Stimulated activated CD4-positive, alpha-beta T cell treated with anti-CD3 and anti-CD28 coated beads, Interleukin-15, amount 100 ng/mL, for 1 hour (primary cell): ENCODE measurements at places on chromosomes 16 and 17.

DNA sequence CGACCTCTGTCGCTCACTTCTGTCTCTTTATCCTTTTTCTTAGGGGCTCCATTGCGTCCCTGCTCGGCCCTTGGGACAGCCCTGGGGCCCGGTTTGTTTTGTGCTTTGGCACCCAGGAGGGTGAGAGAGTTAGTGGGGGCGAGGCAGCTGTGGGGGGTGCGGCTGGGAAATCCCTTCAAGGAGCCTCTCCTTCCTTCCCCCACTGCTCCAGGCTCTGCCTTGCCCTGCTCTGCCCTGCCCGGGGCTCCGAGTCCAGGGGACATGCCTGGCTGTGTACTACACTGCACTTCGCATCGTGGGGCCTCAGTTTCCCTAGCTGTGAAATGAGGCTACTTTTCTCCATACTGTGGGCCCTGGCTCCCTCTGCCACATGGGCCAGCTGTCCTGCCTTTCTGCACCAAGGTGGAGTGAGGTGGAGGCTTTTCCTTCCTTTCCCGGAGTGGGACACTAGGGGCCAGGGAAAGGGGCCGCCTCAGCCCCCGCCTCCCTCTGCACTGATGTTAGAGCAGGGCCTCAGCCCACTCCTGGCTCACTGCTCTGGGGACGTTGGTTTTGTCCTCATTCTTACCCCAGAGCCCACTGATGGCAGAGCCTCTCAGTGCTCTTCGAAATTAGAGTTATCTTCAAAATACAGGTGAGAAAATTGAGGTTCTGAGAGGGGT is 980 bp downstream of the LLGL1 start:
- DNase-seq: no peak

DNA sequence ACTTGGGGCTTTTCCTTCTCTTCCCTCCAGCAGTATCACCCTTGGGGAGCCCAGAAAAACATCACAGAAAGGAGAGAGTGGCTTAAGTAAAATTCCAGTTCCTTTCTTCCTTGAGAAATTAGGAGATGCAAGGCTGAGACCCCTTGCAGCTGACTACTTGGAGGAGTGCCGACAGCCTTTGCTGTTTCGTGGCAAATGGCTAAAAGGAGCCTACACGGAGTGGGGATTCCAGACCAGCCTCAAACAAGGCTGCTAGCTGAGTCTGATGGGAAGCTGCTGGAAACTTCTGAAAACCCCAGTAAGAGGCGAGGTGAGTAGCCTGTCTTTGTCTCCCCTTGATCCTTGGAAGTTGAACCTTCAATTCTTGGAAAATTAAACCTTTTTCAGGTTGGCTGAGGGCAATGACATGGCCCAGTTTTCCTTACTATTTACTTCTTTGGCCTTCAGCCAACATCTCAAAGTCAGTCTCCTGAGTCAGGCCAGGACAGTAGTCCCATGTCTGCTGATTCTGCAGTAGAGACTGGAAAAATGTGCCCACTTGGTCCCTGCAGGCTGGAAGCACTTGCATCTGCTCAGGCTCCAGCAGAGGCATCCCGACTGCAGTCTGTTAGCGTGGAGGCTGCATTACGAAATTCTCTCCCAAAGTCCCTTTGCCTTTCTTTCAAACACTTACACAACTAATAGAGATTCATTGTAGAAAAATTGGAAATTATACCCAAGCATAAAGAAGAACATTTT is 23.4 kb downstream of the SMIM36 start:
- no peak for DNase-seq

GRCh38 chr17:9768381-9768934 is 22.9 kb downstream of the DHRS7C start:
- no peak for DNase-seq

- no peak for DNase-seq
Measured at GRCh38 chr16:4500272-4500671, 24.1 kb downstream of the HMOX2 start.

GRCh38 chr16:60651346-60651745 is 1384.9 kb downstream of the CDH8 start:
- DNase-seq: no peak

GRCh38 chr17:19756546-19756945 is 8.4 kb upstream of the ALDH3A1 start:
- DNase-seq: no peak

DNA sequence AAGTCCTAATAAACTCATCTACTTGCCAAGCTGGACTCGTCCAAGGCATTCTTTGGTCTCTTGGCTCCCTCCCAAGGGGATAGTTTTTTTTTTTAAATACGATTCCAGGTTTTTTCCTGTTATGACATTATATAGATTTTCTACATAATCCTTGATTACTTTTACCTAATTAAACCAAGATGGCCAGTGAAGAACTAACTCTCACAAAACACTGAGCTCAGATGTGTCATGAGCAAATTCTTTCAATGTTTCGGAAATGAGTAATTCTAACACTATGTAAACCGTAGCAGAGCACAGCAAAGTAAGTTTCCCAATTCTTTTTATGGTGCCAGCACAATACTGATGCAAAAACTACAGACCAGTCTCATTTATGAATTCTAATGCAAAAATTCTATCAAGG is 1.8 kb downstream of the ZNF23 start:
- DNase-seq: no peak

- DNase-seq: no peak
Measured at GRCh38 chr17:53806473-53806872, 16.3 kb upstream of the KIF2B start.

GRCh38 chr16:57643147-57643874 is 14.9 kb downstream of the ADGRG1 start:
- no peak for DNase-seq

DNA sequence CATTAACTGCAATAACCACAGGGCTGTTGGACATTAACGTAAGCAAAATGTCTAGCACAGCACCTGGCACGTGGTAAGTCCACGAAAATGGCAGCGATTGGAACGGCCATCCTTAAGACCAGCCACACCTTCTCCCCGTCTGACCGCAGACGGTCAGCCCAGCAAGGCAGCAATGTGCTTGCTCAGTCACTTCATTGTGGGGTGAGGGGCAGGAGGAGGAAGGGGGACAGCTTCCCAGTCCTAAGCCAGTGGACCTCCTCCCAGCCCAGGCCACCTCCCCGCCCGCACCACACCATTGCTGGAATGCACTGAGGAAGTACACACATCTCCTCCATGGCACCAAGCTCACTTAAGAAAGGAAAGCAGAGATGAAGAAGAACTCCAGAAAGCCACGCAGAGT is 8.6 kb upstream of the MYLK3 start:
- DNase-seq: no peak

GRCh38 chr16:10314811-10315210 is 71.0 kb upstream of the ATF7IP2 start:
- DNase-seq: no peak

DNA sequence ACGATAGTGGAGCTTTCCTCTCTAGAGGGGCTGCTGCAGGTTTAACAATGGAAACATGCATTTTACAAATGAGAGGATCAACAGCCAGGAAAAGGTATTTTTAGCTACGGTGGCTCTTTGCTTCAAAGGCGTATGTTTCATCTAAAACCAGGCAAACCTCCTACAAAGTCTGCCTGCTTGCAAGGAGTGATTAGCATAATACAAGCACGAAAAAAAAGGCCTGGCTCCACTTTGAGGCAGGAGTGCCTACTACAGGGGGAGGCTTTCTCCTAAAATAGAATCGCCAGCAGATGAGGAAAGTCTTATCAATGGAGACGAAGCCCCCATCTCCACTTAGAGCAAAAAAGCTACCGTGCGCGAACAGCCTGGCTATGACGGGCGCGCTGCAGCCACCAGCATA is 27.1 kb upstream of the MTSS2 start:
- DNase-seq: no peak

DNA sequence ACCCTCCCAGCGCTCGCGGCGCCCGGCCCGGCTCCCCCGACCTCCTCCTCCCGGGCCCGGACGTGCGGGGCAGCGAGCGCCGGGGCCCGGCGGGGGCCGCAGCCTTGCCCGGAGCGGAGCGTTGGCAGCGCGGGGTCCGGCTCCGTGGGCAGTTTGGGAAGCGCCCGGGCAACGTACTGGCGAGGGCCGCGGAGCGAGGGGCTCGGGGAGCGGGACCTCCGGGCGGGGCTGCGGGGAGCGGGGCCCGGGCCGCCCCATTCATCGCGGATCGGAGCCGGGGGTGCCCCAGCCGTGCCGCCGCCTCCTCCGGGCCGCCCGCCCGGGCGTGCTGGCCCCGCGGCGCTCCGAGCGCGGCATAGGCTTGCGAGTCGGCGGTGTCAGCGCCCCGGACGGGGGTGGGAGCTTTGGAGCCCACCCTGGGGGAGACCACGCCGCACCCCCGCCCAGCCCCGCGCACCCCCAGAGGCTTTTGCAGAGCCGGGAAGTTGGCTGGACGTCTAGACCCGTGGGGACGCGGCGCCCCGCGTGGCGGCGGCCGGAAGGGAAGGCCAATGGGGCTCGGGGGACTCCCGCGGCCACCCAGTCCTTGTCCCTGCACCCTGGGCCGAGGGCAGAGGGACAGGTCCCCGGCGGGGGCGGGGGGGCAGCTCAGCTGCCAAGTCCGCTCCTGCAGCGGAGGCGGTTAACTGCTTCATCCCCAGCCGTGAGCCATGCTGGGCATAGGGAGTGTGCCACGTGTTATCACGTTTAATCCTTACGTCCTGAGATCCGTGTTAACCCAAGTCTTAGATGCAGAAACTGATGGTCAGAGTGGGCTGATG is 852 bp downstream of the ZNF469 start:
- no peak for DNase-seq

DNA sequence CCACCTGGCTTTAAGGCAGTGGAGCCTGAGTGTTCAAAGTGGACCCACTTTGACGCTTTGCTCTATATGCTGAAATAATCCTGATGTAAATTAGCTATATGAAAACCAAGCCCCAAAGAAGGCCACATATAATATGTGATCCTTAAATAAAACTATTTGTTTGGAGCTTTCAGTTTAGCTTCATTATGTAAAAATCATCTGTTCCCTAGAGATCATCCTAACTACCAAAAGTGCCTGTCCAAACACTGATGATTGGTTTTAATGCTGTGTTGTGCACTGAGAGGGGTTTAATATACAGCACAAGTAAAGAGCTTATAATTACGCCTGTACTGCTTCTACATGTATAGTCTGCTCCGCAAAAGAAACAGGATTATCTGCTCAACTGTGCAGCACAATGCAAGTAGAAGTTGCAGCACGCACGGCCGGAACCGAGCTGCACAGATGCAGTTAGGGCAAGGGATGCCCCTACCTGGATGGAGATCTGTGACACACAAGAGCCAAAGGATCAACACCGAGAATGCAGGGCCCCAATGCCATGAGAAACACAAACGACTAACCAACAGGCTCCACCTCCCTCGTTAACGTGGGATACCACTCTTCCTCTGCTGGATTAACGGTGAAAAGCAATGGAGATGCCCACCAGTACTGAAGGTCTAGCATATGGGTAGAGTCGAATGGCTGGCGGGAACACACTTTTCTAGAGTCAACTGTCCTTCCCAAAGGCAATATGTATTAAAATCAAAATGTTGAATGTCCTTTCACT is 20.5 kb downstream of the USP7 start:
- DNase-seq: no peak

GRCh38 chr17:19631905-19632304 is 16.6 kb upstream of the ALDH3A2 start:
- no peak for DNase-seq

GRCh38 chr17:27332485-27333409 is 38.8 kb downstream of the WSB1 start:
- peak; percentile 72 for DNase-seq

- DNase-seq: no peak
Measured at GRCh38 chr17:28317966-28318758, 838 bp upstream of the TMEM97 start.

DNA sequence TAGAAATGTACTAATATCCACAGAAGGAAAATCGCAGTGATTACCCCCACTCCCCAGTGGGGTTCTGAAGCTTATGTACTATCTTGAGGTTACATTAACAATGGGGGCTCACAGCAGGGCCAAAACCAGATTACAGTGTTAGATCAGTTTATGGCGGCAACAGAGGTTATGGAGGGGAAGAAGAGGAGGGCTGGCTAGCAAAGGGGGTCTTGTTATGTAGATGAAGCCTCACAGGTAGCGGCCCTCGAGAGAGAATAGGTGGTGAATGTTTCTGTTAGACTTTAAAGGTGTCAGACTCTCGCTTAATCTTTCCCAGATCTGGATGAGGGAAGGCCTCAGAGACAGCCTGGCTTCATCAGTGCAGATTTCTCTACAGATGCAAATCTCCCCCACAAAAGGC is 22.2 kb downstream of the RNF112 start:
- DNase-seq: no peak

DNA sequence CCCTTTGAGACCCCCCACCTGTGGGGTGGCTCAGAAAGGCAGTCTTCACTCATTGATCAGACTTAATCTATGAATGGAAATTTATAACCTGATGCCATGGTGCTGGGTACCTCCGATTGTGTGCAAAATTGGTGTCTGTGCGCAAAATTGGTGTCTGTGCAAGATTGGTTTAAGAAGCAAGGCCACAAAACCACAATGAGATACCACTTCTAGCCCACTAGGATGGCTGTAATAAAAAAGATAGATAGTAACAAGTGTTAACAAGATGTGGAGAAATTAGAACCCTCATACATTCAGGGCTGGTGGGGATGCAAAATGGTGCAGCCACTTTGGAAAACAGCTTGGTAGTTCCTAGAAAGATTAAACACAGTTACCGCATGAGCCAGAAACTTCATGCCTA is 13.9 kb upstream of the CSNK2A2 start:
- DNase-seq: no peak

DNA sequence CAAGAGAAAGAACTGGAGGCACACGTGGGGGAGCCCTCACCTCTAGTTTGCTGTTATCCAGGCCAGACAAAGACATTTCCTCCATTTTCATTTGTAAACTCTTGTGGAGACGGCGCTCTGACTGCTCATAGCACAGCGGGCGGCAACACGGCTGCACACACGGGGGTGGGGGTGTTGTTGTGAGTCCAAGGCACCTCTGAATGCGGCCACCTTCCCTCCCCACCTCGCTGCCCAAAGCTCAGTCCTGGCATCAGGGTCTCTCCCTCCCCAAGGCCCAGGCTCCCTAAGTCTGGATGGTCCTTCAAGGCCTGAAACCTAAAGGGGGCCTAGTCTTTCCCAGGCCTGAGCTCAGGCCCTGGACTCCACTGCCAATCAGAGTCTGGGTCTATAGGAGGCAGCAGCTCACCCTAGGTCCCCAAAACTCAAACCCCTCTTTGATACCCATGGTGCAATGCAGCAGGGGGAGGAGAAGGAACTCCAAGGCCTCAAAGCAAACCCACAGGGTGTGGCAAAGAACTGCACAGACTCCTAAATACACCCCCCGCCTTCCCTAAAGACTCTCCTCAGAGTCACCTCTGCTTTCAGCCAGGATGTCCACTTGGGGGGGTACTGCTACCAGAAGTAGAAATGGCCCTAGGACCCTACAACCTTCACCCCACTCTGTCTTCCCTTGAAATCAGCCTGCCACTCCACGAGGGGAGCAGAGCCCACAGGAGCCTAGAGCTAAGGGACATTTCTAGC is 1.5 kb downstream of the ATXN7L3 start:
- no peak for DNase-seq

DNA sequence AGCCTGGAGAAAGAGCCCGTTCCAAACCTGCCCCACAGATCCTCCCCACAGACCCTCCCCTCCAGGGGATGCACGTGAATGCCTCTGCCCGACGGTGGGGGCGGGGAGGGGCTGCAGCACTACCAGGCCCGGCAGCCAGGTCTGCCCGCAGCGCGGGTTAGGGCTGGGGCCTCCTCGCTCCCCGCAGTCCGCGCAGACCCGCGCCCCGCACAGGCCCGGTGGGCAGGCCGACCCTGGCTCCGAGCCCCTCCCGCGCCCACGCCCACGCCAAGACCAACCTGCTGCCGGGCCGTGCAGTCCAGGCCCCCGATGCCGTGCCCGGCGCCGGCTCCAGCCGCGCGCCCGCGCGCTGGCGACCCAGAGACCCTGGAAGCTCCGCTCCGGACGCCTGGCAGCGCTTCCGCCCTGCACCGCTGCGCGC is at the start of gene RPUSD1:
RPUSD1 (minus strand) TSS at position 404 of the 421 bp plus-strand sequence. CDS start 644 bp downstream, outside the sequence.
- DNase-seq: no peak

GRCh38 chr16:86604436-86605193 is 26.3 kb downstream of the FOXL1 start:
- DNase-seq: peak; percentile 18
